NCI-H2227 treated with DMSO at 0.1 percent for 48 hours (cell line): ENCODE measurements at places on chromosomes 3 and 15.

DNA sequence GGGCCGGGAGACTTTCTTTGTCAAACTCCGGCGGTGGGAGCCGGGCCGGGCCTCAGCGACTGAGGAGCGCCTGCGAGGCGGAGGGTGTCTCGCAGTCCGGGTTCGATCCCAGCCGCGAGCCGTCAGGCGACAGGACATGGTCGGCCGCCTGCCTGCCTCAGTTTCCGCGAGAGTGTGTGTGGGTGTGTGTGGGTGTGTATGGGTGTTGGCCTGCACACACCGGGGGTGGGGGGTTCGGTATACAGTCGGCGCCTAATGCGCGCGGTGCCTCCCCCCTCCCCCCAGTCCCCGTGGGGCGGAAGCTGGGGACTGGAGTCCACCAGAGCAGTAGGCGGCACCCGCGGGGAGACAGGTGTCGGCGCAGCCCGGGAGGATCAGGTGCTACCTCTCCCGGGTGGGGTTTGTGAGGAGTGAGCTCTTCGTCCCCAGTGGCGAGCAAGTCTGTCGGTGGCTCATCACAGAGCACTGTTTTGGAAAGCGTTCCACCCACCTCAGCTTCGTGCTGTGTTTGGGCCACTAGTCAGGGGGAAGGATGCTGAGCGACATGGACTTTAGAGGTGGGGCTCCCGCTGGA lies 246.3 kb downstream of the GOLGA6L6 start:
- no peak for DNase-seq

- DNase-seq: no peak
These were observed 953.1 kb downstream of the FHIT start for GRCh38 chr3:60298141-60298540.

DNA sequence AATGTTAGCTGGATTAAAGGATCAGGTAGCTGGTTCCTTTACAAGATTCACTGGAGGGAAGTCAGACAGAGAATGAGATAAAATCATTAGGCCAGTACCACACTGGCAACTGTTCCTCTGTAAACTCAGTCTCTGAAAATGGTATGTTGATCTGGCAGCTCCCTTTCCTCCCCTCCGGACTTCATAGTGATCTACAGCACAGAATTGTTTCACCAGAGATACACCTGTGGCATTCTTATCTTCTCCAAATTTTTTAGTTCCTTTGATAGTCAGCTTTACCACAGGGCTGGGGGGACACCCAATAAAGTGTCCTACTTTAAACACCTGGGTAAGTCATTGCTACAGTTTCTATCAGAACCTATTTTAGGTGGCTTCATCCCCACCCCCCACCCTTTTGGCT lies 304.3 kb upstream of the KCNH8 start:
- no peak for DNase-seq

DNA sequence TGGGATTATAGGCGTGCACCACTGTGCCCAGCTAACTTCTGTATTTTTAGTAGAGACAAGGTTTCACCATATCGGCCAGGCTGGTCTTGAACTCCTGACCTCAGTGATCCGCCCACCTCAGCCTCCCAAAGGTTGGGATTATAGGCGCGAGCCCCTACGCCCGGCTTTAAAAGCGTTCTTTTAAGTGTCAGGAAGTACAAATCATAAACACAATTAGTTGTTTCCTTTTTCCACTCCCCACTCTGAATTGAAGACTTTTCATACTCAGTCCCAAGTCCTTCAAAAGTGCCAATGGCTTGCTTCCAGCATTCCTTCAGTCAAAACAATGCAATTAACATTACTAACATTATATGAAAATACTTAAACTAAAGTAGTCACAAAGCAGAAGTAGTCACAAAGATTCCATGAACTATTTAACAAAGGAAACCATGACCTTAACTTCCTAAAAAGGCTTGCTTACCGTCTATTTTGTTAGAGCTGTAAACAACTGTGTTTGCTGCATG lies 8.1 kb downstream of the WDR82 start:
- no peak for DNase-seq

- peak; percentile 7 for DNase-seq
These were observed 203.7 kb downstream of the SLC9A9 start for GRCh38 chr3:143644370-143645089.

DNA sequence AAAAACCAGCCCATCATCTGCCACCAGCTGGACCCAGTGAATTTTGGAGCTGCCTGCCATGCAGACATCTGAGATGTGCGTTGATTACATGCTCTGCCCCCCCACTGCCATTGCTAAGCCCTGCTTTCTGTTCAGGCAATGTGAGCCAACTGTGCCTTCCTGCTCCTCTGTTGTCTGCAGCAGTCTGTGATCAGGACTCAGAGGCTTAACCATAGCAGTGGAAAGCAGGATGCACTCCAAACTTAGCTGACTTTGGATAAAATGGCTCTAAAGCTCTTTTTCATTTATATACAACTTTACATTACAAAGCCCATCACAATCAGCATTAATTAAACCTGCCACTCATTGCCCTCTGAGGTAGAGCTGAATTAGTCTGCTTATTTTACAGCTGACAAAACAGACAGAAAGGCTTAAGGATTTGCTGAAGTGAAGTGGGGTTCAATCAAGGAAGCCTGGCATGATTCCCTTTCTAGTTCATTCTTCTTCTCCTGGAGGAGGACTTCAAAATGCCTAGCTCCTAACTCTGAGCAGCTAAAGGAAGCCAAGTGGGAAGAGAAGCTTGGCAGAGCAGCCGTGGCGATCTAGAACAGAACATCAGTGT lies 15.7 kb upstream of the RPS27L start:
- no peak for DNase-seq

DNA sequence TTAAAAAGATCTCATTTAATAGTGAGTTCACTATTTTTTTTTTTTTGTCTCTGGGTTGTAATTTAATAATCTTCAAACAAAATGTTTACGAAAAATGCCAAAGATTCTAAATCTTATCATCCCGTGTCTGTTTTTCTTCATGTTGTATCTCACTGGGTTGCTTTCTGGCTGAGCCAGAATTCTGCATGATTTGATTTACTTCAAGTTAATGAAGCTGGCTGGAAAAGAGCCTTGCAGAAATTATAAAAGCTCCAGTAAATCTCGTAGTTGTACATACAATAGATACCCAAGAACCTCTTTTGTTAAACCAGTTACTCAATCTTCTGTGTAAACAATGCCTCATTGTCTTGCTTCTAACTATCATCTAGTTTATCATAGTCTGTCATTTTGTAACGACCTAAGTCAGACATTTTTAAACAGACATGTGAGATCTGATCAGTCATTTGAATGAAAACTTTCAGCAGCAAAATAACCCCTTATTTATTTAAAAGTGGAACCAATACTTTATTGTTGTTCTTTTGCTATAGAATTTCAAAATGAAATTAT lies 249.0 kb downstream of the MCTP2 start:
- DNase-seq: peak; percentile 18

DNA sequence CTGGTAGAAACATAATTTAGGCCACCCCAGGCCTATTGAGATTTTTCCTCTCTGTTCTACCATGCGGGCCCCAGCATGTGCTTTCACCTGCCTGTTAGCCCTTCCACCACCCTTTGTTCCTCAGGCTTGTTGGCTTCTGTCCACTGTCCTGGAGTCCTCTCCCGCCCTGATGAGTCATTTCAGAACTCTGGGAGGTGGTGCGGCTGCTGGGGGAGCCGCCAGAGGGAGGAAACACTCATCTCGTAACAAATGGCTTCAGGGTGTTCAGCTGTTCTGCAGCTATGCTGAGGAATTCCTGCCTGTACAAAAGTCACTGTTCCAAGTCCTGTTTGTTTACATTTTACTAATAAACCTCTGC lies 36.3 kb downstream of the LRTM1 start:
- DNase-seq: no peak

DNA sequence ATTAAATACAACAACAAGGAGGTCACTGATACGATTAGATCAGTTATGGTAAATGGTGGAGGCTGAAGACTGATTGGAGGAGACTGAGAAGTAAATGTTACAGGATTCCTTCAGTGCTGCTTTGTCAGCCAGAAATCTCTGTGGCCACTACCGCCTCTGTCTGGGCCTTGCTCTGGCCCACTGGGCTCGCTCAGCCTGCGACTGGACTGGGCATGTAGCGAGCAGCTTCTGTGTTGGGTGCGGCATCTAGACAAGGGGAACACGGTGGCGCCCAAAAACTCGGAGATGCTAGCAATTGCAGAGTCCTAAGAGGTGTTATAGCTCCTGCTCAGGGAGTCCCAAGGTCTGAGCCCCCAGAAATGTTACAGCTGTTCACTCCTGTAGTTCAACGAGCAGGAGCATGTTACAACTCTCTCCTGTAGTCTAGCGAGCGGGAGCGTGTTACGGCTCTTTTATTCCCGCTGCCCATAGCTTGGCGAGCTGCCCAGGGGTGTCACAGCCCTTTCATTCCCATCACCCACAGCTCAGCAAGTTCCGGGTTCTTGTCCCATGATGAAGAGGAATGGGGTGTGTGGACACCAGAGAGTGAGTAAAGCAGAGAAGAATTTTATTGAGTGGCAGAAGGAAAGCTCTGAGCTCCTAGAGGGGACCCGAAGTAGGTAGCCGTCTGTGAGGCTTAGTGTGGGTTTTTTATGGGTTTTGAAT lies 24.7 kb downstream of the SLC15A2 start:
- peak; percentile 4 for DNase-seq

- DNase-seq: no peak
These were observed 111.1 kb upstream of the FOXB1 start for GRCh38 chr15:59892985-59893384.

DNA sequence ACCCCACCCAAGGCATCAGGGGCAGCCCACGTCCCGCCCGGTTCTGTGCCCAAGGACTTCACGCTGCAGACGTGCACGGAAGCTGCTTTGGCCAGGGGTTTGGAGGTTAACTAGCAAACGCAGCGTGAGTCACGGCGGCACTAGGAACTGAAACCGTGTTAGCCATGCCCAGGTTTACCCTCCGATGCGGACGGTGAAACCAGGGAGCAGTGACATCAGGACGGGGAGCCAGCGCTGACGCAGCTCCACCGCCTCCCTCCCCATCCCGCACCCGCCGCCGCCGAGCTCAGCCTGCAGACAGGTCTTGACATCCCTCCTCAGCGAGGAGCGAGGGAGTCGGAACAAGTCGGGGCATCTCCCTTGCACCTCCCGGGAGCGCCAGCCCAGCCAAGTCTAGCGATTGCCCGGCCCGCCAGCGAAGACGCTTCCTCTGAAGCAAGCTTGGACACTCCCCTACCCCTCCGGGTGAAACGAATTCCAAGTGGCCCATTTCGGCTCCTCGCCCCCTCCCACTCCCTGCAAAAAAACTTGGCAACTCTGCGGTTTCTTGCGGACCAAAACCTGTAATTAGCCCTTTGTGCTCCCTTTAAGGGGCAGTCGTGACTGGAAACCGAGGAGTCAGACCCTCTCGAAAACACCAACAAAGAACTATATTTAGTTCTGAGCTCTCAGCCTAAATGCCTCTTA lies 1.4 kb upstream of the RAP2B start:
- DNase-seq: no peak

DNA sequence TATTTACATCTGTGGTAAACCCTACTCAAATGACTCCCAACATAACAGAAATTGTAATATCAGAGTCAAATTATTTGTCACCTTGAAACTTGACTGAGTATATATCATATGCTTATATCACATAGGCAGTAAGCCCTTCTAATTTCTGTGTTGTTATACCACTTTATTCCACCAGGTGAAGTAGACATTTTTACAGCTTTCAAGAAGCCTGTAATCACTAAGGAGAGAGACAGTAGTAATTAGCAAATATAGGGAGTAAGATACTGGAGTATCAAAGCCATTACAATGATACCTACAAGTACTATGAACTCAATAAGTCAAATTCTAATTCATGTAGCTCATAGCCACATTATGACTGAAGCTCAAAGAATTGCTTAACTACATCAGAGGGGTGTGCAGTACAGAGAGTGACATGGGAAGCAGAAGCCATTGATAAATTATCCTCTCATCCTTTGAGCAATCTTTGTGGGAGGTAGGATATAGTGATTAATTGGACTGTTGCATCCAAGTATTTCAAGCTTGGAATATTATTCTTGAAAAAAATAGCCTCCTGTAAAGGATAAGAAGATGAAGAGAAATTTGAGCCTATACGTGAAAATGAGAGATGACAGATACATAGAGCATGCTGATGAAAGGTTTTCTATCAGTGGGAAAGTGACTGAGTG lies 1005.9 kb downstream of the ZPLD1 start:
- DNase-seq: no peak

DNA sequence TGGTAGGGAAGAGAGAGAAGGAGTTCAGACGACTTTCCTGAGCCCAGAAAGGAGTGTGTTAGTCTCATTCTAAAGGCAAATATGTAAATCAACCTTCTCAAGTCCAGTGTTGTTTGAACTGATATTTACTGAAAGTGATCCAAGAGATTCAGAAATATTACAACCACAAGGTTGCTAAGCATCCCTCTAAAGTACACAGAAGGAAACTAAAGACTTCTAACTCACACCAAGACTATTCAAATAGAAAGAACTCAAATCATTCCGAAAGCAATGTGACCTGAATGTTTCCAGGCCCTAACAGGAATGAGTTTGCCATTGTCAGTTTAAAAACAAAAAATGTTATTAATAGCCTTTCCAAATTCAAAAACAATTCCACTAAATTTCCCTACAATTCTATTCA lies 56.9 kb upstream of the VGLL3 start:
- no peak for DNase-seq

DNA sequence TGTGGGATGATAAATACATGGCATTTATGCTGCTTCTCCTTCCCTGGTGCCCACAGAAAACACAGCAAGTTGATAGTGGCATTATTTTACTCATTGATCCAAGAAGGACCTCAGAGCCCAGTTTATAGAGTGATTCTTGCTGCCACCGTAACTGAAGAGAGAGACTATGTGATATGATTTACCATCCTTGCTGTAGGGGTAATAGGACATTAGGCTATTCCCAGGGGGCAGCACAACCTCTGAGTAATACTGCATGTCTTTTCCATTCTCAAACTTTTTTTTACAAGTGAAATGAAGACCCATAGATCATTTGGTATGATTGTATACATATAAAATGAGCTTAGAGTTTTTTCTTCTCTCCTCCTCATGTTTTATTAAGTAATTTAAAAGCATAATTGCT lies 136.4 kb downstream of the ABI3BP start:
- DNase-seq: no peak

GRCh38 chr3:178272841-178273240 lies 263.4 kb upstream of the KCNMB2 start:
- no peak for DNase-seq

- DNase-seq: no peak
These were observed 2.9 kb downstream of the USP50 start for GRCh38 chr15:50543556-50543955.

- DNase-seq: no peak
These were observed 164.8 kb downstream of the GRM7 start for GRCh38 chr3:7025581-7026300.
